ENCODE measurements at places on chromosomes 7 and 10.

DNA sequence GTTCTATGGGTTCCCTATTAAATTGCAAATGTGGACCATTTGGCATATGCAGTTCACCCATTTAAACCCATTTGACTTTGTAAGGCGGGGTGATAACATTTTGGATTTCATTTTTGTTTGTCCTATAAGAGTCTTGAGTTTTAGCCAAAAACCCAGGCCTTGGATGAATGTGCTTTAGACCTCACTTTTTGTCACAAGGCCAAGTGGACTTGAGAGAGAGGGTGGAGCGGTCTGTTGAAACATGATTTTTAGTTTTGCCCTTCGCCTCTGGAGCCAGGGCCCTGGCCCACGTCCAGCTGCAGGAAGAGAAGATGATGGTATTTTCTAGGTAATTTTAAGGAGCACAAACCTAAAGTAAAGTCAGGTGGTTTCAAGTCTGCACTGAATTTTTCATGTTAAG is 260.1 kb downstream of the SLC25A13 start:
- no peak for DNase-seq

DNA sequence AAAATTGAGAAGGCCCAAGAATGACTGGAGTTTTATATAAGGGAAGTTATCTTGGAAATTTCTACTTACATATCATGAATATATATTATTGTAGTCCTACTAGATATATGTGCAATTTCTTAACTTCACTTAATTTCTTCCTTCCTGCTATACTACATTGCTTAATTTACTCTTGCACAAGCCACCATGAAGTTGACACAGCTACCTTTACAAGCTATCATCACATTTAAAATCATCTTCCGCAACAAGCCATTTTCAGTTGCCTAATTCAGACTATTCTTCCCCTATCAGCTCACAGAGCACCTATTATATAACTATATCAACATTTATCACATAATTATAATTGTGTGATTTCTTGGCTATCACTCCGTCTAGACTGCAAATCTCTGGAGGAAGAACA is 418.4 kb downstream of the PARD3 start:
- no peak for DNase-seq

GRCh38 chr7:82676777-82677463 is 233.3 kb upstream of the CACNA2D1 start:
- no peak for DNase-seq

DNA sequence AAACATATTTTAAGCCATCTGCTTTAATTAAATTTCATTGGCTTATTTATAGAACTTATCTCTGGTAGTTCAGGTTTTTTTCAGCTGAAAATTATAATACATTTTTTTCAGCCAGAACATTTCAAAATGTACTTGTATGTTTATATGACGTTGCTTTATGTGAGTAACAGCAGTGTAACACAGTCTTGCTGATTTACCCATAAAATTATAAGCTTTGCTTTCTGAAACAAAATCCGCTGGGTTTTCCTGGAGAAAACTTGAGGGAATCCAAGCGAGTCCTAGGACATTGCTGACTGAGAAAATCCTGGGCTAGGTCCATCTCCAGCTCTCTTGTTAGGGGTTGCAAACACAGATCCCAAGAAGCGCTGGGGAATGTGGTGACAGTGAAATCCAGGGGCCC is 112.2 kb upstream of the GATA3 start:
- DNase-seq = no peak

DNA sequence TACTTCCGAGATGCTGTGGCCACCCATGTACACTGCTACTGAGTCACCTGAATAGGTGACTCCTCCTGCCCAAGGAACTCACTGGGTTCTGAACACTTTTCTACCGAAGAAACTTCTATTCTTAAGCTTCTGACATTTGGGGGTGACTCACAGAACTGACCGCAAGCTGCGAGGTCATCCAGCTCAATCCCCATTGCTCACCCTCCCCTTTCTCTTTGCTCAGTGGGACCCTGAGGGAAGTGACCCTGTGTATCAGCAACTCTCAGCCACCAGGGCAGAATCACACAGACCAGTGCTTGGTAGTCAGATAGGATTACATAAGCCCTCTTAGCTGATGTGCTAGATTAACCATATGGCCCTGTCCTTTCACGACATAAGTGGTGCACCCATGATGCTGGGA is 46.3 kb downstream of the INSYN2A start:
- DNase-seq = no peak

DNA sequence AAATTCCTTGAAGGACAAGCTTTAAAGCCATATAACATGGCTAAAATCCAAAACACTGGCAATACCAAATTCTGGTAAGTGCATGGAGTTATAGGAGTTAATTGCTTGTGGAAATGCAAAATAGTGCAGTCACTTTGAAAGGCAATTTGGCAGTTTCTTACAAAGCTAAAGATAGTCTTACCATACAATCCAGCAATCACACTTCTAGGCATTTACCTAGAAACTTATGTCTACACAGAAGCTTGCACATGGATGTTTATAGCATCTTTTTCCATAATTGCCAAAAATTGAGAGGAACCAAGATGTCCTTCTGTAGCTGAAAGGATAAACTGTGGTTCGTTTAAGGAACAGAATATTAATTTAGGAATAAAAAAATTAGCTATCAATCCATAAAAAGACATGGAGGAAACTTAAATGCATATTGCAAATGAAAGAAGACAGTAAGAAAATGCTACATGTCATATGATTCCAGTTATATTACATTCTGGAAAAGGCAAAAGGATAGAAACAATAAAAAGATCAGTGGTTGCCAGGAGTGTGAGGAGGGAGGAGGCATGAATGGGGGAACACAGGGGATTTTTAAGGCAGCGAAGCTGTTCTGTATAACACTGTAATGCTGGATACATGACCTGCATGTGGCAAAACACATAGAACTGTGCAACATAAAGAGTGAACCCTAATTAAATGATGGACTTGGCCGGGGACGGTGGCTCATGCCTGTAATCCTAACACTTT is 51.9 kb downstream of the GNAT3 start:
- no peak for DNase-seq

- no peak for DNase-seq
Observed at GRCh38 chr10:15121707-15122106, 24.6 kb downstream of the RPP38 start.

GRCh38 chr7:116692401-116693308 is 20.7 kb downstream of the MET start:
- no peak for DNase-seq

GRCh38 chr7:34165927-34166550 is 260.7 kb downstream of the BMPER start:
- no peak for DNase-seq

GRCh38 chr10:23994459-23995046 is 214.4 kb upstream of the KIAA1217 start:
- peak; percentile 1 for DNase-seq

GRCh38 chr10:123837756-123838155 is 53.9 kb downstream of the CPXM2 start:
- no peak for DNase-seq

Data from T-helper 9 cell (primary cell).